ENCODE measurements at places on chromosomes 7 and 10.

DNA sequence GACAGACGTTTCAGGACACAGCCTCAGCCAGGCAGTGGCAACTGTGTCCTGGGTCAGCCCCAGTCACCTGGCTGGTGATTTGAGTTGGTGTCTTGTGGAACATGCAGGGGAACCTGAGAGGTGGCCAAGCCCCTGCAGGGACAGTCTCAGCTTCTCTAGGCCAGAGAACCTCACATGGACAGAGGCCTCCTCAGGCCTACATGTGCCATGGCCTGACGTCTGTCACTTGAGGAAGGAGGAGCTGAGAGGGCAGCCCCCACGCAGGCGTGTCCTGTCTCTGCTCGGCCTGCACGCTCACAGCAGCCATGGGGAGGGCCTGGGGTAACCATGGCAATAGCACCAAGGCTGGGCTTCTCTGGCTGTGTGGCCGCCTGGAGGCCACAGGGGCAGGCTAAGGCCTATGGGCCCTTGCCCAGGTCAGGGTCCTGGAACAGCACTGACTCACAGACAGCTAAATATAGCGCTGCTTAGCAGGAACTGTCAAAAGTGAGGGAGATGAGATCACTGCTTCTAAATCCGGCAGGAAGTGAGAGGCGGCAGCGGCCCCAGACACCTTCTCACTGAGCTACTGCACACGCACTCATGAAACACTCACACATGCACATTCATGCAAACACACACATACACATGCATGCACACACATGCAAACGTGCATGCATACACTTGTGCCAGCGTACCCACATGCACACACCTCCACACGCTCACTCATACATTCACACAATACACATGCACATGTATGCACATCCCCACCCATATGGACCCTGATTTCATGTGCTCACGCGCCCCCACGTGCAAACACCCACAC lies 57.0 kb downstream of the YKT6 start:
- no peak for DNase-seq

- DNase-seq, result no peak
Measured at GRCh38 chr10:87696922-87697745, 37.5 kb downstream of the PAPSS2 start.

DNA sequence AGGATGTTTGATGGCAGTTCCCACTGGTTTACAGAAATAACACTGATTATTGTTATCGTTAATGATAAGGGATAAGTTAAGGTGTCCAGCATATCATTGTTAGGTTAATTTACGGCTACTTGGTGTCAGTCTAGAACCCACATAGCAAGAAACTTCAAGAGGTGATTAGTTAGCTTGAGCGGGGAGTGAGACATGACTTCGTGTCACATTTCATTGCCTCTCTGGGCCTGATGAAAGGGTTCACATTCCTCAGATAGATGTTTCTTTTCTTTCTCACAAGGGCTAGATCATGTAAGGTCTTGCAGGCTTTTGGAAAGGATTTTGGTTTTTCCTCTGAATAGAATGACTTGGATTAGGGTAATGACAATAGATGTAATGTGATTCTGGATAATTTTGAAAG lies 26.7 kb downstream of the WAC start:
- DNase-seq, result no peak

- DNase-seq, result no peak
Measured at GRCh38 chr10:67839951-67840350, 2.0 kb upstream of the DNAJC12 start.

All from NCI-H2171 (cell line).